ENCODE measurements at places on chromosomes 13 and 19. TPM values are rescaled to one million over a fixed set of nuclear protein-coding genes. Genes with fewer than 3 reads are reported as not detected.

DNA sequence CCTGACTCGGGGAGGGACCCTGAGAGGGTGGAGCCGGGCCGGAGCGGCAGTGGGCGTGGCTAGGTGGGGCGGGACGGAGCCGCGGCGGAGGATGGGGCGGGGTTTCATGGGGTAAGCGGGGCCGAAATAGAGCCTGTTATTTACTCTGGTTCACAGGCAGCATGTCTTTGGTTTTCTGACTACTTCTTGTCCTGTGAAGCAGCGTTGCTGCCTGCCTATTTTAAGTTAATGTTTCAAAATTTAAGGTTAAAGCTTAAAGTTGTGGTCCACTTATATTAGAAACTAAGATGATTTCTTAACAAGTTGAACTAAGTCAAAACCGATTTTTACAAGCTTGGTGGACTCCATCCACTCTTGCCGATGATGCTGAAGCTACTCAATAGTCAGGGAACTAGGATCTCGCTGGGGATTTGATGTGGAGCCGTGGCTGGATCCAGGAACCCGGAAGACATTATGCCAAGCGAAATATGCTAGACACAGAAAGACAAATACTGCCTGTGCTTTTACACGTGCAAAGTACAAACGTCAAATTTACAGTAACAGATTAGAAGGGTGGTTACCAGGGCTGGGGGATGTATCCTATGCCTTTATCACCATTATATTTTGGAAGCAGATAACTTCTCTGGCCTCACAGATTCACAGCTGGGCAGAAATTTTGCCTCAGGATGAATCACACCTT lies 433 bp upstream of the ZNF616 start:
- DNase-seq: no peak

- DNase-seq: no peak
These were observed 1.7 kb downstream of the LRP3 start for GRCh38 chr19:33195645-33196347.

TMEM272 gene
- 0.07 TPM for total RNA-seq

DNA sequence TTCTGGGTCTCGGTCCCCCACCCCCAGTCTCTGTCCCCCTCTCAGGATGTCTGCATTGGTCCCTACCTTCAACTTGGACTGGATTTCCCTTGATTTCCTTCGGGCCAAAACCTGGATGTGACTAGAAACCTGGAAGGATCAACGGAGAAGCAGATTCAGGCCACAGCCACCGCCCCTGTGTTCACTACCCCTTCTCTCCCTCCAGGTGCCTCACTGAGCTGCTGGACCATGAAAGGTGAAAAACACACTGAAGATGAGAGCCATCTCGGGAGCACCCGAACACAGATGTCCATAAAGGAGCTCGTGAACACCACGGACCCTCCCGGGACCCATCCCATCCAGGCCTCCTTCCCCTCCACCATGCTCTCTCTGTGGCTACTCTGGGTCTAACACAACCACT lies 5.0 kb downstream of the TEAD2 start:
- no peak for DNase-seq

SIGLEC8 gene
- not detected for total RNA-seq

All from PC-3 (cell line).